ENCODE measurements at places on chromosomes 13 and 19.

- DNase-seq = no peak
These were observed 12.4 kb upstream of the JUND start for GRCh38 chr19:18293642-18294466.

DNA sequence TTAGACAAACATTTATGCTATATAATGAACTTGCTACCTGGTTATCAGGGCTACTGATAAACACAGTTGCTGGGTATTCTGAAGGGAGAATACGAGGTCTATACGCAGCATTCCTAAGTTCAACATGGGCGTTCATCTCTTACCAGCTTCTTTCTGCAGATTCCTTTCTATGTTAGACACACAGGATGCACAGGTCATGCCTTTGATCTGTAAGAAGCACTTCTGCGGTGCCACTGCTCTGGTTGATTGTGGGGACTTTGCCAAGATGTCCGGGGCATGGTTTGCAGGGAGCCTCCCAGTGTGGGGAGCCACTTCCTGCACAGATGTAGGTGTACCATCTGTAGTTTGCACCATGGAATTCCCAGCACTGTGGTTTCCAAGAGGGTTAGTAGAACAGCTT is 40.9 kb downstream of the ATP7B start:
- no peak for DNase-seq

GRCh38 chr13:50617134-50617721 is 226.3 kb downstream of the DLEU7 start:
- DNase-seq = no peak

GRCh38 chr13:113947311-113948033 is 26.4 kb downstream of the C13orf46 start:
- peak; percentile 27 for DNase-seq

- peak; percentile 67 for DNase-seq
These were observed 215.2 kb downstream of the NBEA start for GRCh38 chr13:35157143-35157755.

GRCh38 chr13:50699874-50700663 is 143.4 kb downstream of the DLEU7 start:
- no peak for DNase-seq

- no peak for DNase-seq
These were observed 711.4 kb downstream of the DIAPH3 start for GRCh38 chr13:59452189-59452890.

- no peak for DNase-seq
These were observed 348.0 kb downstream of the TEX29 start for GRCh38 chr13:111668451-111668850.

- DNase-seq = peak; percentile 34
These were observed 41.0 kb downstream of the ANKRD10 start for GRCh38 chr13:110873639-110874507.

DNA sequence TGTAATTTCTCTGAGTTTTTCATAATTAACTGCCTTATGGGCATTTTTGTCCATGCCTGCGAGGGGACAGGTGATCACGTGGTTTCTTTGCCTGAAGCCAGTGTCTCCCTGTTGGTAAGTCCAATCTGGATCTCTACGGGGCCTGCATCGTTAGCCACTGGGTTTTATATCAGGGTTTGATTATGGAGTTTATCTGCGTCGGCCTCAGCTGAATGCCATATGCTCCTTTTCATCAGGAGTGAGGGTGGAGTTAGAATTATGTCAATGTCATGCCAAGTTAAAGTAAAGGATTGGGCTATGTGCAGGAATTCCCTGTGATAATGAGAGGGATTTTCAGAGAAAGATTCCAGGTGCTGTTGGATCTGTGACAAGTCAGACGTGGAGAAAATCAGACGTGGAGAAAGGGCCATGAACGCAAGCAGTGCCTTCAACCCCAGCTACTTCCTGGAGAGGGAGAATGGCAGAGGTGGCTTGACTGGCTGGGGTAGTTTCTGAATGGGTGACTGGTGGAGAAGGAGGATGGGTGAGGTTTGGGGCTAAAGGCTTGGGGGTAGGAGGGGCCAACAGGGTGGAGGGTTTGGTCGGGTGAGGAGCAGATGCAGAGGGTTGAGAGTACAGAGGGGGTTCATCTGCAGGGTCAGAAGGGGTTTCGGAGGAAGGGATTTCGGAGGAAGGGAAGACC is 24.3 kb downstream of the TMEM255B start:
- no peak for DNase-seq

GRCh38 chr13:70668293-70668692 is 560.0 kb upstream of the KLHL1 start:
- DNase-seq = no peak

DNA sequence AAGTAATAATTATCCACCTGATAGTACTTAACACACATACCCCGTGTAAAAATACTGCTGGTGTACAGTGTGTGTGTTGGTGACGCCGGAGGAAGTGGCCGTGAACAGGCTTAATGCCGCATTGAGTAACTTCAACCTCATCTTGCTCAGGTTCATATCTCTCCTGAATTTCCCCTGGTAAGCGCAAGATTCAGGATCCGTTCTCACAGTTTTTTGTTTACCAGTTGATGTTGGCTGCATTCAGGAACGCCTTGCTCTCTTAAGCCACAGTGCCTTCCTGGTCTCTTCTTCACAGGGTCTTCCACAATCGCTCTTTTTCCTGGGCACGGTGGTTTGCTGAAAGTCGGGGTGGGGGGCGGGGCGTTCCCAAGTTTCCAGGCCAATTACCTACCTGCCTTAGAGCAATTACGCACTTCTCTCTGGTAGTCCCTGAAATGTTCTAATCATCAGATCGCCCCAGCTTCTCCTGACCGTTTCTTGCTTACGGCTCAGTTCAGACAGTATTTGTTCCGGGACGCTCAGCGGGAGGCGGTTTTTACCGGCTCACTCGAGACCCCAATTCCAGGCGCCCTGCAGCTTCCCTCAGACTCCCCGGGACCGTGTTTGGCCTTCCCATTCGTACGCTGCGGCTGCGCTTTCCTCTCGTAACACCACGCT is 706 bp upstream of the DNAJC3 start:
- DNase-seq = no peak

GRCh38 chr13:98041081-98041820 is 87.8 kb downstream of the IPO5 start:
- no peak for DNase-seq

GRCh38 chr13:91133941-91134802 is 213.3 kb upstream of the MIR17HG start:
- DNase-seq = peak; percentile 6

- DNase-seq = peak; percentile 14
These were observed 2.2 kb downstream of the NAXD start for GRCh38 chr13:110617321-110618072.

GRCh38 chr19:28567834-28568233 is 645.1 kb downstream of the UQCRFS1 start:
- no peak for DNase-seq

- DNase-seq = no peak
These were observed 113.5 kb upstream of the PABPC3 start for GRCh38 chr13:24982333-24982999.

DNA sequence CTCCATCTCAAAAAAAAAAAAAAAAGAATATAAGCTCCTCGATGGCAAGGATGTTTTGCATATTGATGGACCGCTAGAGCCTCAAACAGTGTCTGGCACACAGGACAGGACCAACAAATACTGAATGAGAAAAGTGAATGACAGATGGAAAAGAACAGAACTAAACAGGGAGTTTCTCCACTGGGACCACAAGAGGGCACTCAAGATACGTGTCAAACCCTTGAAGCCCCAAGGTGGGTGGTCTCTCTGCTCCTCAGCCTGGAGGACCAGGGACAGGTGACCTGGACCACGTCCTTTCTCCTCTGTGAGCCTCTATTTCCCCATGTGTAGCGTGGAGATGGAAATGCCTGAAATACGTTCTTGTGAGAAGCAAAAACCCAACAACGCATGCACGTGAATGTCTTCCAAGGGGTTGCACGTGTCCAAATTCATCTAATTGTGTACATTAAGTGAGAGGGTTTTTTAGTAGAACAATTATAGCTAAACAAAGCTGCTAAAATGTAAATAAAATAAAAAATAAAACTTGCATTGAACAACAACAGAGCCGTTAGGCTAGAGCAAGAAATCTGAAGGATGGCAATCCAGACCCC is 5.7 kb upstream of the CDC42EP5 start:
- DNase-seq = no peak

GRCh38 chr19:50501568-50502475 is 9.2 kb downstream of the JOSD2 start:
- no peak for DNase-seq

DNA sequence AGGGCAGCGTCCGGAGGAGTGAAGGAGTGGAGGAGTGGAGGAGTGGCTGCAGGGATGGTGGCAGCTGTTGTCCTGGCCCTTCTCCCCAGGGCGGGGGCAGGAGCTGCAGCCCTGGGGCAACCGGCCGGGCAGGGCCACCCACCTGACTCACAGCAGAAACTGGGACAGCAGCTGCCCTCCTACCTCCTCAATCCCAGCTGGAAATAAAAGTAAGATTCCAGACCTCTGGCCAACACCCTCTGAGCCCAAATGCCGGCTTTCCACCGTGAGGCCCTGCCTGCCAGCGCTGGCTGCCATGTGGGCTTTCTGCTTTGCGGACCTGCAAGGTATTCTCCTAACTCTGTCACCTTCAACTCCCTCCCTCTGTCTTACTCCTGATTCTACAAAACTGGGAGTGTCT is 3.3 kb upstream of the CLPP start:
- no peak for DNase-seq

- DNase-seq = no peak
These were observed 30.6 kb downstream of the SYDE1 start for GRCh38 chr19:15137777-15138176.

DNA sequence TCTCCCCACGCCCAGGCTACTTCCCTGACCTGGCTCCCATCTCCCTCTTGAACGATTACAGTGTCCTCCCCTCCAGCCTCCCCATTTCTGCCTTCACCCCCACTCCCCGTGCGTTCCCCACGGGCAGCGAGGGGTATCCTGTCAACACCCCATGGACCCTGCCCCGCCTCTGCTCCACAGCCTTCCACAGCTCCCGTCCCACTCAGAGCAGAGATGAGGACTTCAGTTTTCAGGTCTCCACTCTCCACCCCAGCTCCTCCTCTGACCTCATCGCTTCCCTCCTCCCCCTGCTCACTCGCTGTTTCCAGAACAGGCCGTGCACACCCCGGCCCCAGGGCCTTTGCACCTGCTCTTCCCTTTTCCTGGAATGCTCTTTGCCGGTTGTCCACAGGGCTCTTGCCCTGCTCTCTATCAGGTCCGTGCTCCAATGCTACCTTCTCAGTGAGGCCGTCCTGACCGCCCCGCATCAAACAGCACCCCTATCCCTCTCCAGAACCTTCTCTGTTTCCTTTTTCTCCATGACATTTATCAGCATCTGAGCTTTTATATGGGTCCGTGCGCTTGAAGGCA is 15.0 kb downstream of the LRRC4B start:
- no peak for DNase-seq

DNA sequence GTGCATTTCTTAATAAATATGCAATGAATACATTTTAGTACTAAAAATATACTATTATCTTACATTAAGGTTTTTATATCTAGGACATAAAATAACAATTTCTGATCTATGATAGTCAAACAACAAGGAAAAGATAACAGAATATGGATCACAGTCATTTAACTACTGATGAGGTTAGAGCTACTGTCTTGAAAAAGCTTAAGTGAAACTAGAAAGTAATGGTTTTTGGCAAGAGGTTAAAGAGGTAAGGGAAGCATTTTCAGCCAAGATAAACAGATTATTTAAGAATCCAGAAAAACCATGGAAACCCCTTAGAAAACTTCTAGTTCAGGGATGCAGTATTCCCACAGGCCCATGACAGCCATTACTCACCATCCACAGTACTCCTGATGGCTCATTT is 787.4 kb downstream of the DACH1 start:
- no peak for DNase-seq

DNA sequence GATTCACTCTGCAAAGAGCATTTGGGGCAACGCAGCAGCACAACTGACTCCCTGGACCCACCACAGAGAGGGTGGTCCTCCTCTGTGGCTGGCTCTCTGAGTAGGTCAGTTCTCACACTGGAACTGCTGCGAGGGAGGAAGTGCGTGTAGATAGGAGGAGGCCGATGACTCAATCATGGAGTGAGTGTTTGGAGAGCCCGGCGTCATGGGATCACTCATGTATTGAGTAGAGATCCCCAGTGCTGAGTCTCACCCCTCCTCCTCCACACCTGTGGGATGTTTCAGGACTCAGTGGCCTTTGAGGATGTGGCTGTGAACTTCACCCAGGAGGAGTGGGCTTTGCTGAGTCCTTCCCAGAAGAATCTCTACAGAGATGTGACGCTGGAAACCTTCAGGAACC is 8.9 kb downstream of the ZNF101 start:
- DNase-seq = no peak

- DNase-seq = no peak
These were observed 125.2 kb upstream of the ZNF91 start for GRCh38 chr19:23520441-23520840.

GRCh38 chr19:58107778-58108545 is 9.9 kb upstream of the ZSCAN18 start:
- no peak for DNase-seq

GRCh38 chr19:4971424-4971793 is 2.5 kb downstream of the KDM4B start:
- no peak for DNase-seq

DNA sequence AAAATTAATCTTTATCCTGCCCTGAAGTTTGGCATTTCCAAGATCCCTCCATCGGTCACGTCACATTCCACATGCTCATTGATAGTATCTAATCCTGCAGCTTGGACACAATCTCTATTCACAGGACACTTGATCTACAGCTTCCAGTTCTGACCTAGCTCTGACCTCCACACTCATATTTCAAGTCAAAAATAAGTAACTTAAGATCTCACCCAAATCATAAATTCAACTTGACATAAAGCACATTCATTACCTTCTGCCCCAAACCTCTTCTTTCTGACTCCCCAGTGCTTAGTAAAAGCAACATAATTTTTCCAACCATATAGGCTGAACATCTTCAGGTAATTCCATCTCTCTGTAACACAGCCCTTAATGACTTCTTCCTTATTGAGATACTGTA is 880.2 kb downstream of the PCDH9 start:
- DNase-seq = no peak

- no peak for DNase-seq
These were observed 56.2 kb downstream of the DHRS12 start for GRCh38 chr13:51747438-51748434.

DNA sequence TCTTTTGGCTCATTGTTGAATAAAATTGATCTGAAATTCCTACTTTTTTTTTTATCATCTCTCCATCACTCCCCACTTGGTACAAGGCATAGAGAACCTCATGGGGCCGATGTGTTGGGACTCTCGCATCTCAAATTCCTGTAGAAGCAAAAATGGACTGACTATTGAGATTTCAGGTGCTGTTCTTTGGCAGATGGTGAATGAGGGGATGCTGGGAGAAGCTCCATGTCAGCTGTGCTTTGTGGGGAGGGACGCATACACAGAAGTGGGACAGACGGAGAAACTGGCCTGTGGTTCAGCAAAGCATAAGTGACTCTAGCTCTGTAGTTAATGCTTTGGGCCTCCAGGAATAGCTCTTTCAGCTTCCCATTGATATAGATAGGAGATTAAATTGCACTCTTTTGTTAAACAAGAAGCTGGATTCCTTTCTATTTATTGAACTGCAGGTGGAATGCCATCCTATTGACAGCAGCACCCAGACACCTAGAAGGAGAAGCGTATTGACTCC is 194.5 kb upstream of the RNF113B start:
- DNase-seq = no peak
